Stimulated activated CD4-positive, alpha-beta T cell treated with anti-CD3 and anti-CD28 coated beads, Interleukin-2, amount 100 ng/mL, for 24 hours (primary cell): ENCODE measurements at places on chromosomes 16 and 17.

DNA sequence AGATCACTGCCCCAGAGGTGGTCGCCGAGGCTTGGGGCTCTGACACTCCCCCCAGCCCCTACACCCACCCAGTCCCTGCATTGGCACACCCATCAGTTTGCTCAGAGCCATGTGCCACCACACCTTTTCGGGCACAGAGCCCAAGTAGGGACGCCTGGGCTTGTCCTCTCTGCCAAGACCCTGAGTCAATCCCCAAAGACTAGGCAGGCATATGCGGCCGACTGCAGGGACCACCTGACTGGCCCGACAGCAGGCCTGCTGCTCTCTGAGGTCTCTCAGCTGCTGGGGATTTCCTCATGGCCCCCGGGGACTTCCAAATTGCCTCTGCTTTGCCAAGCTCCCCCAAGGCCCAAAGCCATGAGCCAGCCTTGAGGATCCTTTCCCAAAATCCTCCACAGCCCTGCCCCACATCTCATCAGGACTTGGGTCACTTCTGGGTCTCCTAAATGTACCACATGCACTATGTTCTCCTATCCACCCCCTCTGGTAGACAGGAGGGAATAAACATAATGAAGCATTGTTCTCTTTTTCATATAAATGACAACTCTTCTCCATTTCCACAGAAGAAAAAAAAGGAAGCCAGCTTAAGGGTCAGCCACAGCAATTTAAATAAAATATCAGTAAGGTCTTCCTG lies 30.6 kb downstream of the MYO18A start:
- DNase-seq: no peak

GRCh38 chr17:64133546-64134215 lies 3.7 kb upstream of the ERN1 start:
- DNase-seq: no peak

- no peak for DNase-seq
Measured at GRCh38 chr16:16830401-16830800, 451.5 kb downstream of the NPIPA7 start.

DNA sequence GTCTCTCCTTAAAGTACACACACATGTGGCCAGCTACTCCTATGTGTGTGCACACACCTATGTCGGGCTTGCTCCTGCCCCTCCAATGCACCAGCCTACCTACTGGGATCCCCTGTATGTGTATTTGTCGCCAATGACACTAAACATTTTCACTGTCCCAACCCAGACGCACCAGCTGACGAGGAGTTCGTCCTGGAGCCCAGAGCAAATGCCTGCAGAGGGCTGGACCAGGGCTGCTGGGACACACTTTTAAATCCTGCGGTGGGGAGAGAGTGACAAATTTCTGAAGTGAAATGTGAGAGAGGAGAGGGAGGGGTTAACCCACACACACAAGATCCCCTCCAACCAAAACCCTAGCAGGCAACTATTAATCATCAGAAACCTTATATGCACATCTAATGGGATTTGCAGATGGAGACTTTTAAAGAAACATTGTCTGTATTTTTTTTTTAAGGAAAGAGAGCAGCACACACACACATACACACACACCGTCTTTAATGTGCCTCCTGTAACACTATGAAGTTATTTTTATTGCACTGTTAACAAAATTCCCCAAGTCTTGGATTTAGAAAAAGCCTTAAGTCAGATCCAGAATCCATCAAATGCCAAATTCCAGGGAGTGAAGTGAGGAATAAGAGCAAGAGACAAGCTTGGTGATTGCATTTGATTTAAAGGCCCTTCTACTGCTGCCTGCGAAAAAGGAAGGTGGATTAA lies at the start of gene MEOX1:
Gene MEOX1 (minus strand): TSS at position 224 of the 714 bp plus-strand sequence. CDS start 388 bp downstream, outside the sequence.
- peak; percentile 51 for DNase-seq

DNA sequence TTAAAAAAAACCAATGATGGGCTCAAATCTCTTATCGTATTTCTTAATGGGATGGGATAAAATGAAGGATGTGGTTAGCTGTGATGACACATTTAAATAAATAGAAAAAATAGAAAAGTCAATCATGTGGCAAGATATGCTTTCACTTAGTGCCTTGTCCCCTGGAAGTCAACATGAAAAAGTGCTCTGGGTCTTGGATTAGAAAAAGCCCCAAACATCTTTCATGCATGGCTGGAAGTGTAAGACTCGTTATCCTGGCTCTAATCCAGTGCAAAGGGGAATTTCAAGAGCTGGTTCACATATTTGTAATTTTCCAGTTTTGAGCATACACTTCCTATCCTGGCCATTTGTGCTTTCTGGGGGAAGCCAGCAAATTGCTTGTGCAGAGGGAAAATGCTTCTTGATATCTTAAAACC lies 160.9 kb downstream of the MAP2K6 start:
- no peak for DNase-seq
